ENCODE measurements at places on chromosomes 6 and 20. TPM values are rescaled to one million over a fixed set of nuclear protein-coding genes. Genes with fewer than 3 reads are reported as not detected.

GRM4 gene
- total RNA-seq, result not detected

CGA gene
- total RNA-seq, result not detected

SLC22A16 gene
- 0.22 TPM for total RNA-seq

PRR18 gene
- total RNA-seq, result not detected
